ENCODE measurements at places on chromosomes 6 and 20.

DNA sequence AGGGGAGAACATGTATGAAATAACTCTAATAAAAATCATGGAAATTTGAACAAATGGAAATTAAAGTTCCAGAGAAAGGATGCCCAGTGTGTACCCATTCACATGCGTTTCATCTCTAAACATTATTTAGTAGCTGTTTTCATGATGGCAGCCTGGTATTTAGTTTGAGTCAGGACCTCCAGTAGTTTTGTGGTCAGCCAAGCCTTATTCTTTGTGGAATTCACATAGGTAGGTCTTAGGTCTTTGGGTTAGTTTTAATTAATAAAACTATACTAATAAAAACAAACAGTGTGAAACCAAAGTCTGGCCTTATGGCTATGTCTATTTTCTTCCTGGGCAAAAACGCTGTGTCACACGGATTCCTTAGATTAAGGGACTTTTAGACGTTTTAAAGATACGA is 137.8 kb downstream of the FOXC1 start:
- no peak for DNase-seq

DNA sequence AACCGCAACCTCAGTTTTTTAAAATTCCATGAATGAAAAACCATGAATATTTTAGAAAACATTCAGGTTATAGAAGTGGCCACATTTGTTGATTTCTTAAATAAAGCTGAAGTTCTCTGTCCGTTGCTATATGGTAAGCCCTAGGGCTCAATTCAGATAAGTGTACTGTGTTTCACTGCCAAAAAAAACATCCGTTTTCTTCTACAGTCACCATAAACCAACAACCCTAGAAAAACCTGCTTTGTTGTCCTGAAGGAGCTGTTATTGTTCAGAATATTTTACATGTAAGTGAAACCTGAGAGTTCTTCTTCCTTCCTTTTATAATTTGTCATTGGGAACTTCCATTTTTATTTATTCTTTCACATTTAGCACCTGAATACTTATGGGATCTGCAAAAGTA is 274.1 kb downstream of the TFAP2A start:
- DNase-seq = no peak

GRCh38 chr6:33613146-33613794 is 7.9 kb upstream of the ITPR3 start:
- no peak for DNase-seq

GRCh38 chr6:128414943-128415342 is 105.5 kb downstream of the PTPRK start:
- DNase-seq = no peak

GRCh38 chr20:7703551-7703961 is 236.7 kb downstream of the HAO1 start:
- DNase-seq = no peak

- DNase-seq = no peak
Observed at GRCh38 chr6:133266186-133266585, 25.0 kb downstream of the EYA4 start.

DNA sequence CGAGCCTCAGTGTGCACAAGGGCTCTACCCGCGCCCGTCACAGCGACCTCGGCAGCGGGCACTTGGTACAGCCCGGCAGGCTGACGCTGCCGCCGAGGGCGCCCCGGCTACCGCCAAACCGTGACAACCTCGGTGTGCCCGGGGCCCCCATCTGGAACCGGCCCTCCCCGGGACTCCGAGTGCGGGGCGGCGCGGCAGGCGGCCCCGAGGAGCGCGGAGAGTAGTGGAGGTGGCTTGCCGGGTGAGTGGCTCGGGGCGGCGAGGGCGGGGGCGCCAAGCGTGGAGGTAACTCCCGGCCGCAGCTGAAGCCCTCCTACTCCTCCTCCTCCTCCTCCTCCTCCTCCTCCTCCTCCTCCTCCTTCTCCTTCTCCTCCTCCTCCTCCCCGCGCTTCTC is at the start of gene ISM1:
TSS of gene ISM1 (plus strand) at position 371 of the 394 bp plus-strand sequence. CDS start 503 bp downstream, outside the sequence.
- DNase-seq = peak; percentile 50

Measured in CD4-positive, alpha-beta T cell treated with Interleukin-4 for 1 hour (primary cell).